ENCODE measurements at places on chromosomes 2 and 18.

- DNase-seq: no peak
Observed at GRCh38 chr2:108219688-108220087, 20.1 kb upstream of the SULT1C3 start.

DNA sequence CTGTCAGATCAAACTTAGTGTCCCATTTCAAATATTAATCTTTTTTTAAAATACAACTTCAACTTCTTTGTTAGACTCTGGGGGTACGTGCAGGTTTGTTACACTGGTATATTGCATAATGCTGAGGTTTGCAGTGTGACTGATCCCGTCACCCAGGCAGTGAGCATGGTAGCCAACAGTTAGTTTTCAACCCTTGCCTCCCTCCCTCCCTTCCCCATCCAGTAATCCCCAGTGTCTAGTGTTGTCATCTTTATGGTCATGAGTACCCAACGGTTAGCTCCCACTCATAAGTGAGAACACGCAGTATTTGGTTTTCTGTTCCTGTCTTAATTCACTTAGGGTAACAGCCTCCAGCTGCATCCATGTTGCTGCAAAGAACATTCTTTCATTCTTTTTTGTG, 23.9 kb downstream of the NOL10 start:
- no peak for DNase-seq

GRCh38 chr2:10413991-10414451, 34.1 kb downstream of the ODC1 start:
- no peak for DNase-seq

GRCh38 chr2:143261986-143262385, 132.8 kb downstream of the ARHGAP15 start:
- no peak for DNase-seq

- DNase-seq: no peak
Observed at GRCh38 chr2:137870682-137871081, 93.6 kb upstream of the HNMT start.
